ENCODE measurements at places on chromosomes 2 and 18.

- no peak for DNase-seq
These were observed 82.2 kb upstream of the RMDN2 start for GRCh38 chr2:37842732-37843440.

DNA sequence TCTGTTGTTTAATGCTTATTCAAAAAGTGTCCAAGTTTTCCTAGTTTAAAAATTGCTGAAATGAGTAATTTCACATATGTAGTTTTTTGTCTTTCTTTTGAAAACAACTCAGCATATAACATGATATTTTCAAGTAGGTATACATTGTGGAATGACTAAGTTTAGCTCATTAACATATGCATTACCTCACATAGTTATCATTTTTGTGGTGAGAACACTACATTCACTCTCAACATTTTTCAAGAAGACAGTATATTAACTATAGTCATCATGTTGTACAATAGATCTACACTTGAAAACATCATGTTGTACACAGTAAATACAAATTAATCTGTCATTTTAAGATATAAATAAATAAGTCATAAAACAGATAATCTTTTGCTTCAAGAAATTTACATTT, 340.0 kb downstream of the CCDC85A start:
- no peak for DNase-seq

DNA sequence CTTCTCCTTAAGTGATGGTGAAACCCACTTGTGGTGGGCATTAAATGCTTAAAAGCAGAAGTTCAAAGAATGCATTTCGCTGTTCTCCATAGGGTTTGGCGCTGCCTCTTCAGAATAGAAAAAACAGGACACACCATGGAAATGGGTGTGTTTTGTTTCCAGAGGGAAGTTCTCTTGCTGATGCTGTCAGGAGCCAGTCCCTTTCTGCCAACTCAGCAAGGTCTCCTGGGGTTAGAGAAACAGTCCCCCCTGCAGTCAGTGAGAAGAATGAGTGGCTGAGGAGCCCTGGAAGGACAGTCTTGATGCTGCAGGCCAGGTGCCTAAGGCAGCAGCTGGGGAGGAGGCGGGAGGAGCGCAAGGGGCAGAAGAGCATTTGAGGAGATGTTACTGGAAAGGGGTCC, 37.8 kb upstream of the ASAP2 start:
- DNase-seq, result no peak

- DNase-seq, result no peak
These were observed 101.7 kb upstream of the FZD7 start for GRCh38 chr2:201931951-201932350.

GRCh38 chr2:52220393-52220792, 1188.5 kb upstream of the NRXN1 start:
- DNase-seq, result no peak

GRCh38 chr2:54471221-54471711, 15.1 kb downstream of the SPTBN1 start:
- DNase-seq, result no peak

GRCh38 chr2:6111781-6112261, 419.6 kb downstream of the SOX11 start:
- DNase-seq, result no peak

DNA sequence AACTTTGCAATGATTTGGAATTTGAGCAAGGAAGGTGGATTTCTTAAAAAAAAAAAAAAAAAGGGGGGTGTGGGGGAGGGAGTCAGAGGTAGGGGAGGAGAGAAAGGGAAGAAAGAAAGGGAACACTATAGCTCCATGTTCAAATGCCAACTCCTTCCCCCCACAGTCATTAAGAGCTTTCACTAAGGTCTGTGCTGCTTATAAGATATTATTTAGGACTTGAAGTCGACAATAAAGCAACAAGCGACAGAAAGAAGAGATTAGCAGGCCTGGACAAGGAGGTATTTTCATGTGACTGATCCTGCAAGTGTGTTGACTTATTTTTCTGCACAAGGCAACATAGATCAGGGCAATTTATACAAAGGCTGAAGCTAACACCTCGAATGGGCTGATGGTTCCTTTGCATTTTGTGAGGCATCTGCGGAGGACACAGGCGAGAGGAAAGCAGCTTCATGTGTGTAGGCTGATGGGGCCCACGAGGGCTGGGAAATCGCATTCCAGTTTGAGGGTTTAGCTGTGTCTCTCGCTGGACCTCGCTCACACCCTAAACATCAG, 382.0 kb downstream of the SOX11 start:
- DNase-seq, result no peak

Measured in activated effector memory CD4-positive, alpha-beta T cell treated with anti-CD3 and anti-CD28 coated beads, Interleukin-2, amount 50 U/mL, for 16 hours (primary cell).